Naive thymus-derived CD4-positive, alpha-beta T cell (primary cell): ENCODE measurements at places on chromosomes 6 and 20.

GRCh38 chr20:21517566-21518277, 3.9 kb upstream of the NKX2-2 start:
- no peaks in the 10 kb centered on the region for H3K36me3 ChIP-seq
- DNase-seq = no peak
- no peak overlapping the region for H3K27ac ChIP-seq
- no peak overlapping the region for H3K4me3 ChIP-seq
- H3K4me1 ChIP-seq = peaks cover 27% of the 10 kb centered on the region

DNA sequence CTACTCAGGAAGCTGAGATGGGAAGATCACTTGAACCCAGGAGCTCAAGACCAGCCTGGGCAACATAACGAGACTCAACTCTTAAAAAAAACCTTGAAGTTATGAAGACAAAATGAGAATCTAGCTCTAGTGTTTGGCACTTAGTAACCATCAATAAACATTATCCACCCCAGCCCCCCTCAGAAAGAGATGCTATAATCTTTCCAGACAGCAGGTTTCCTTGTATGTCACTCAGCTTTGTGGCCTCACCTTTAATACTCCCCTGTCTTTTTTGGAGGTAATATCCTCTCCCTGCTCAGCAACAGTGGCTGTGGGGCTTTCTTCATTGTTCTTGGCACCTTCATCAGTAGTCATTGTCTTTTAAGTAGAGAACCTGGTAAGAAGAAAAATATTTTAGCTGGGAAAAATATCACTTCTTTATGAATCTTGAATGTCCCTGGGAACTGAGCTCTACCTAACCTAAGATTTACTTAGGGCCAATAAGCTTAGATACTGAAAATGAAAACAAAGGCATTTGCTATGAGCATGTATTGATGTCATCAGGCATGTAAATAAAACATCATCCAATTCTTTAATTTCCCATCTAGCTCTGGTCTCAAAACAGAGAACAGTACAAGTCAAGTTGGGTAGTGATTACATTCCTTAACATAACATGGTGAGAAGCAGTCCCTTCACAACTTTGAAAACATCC, 46.1 kb downstream of the FKBP5 start:
- no peak overlapping the region for H3K4me3 ChIP-seq
- H3K27me3 ChIP-seq = no peaks in the 10 kb centered on the region
- DNase-seq = peak; percentile 45
- peaks cover 5% of the 10 kb centered on the region for H3K36me3 ChIP-seq
- H3K27ac ChIP-seq = peak overlapping the region; percentile 32

DNA sequence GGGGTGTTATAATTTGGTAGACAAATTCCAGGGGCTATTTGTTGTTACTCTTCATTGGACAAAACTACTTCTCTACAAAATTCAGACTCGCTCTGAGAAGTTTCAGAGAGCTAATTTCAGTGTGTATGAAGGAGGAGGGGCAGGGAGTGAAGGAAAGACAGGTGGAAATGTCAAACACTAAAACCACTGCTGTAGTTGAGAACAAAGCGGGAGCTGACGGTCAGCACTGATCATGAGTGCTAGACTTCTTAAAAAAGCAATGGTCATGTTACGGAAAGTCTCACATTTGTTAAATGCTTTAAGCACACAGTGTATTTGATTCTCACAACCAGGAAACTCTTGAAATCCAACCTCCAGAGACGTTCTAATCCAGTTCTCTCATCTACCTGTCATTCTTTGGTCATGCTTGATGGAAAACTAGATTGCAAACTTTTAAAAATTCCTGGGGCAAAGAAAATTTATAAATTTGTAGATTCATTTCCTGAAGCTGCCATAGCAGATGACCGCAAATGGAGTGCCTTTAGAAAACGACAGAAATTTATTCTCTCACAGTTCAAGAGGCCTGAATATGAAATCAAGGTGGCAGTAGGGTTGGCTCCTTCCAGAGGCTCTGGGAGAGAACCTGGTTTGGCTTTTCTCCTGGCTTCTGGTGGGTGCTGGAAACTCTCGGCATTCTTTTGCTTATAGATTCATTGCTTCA, 100.7 kb upstream of the CARMIL1 start:
- H3K36me3 ChIP-seq = no peaks in the 10 kb centered on the region
- no peak overlapping the region for H3K27ac ChIP-seq
- no peaks in the 10 kb centered on the region for H3K4me1 ChIP-seq
- no peak for DNase-seq
- H3K4me3 ChIP-seq = no peak overlapping the region

DNA sequence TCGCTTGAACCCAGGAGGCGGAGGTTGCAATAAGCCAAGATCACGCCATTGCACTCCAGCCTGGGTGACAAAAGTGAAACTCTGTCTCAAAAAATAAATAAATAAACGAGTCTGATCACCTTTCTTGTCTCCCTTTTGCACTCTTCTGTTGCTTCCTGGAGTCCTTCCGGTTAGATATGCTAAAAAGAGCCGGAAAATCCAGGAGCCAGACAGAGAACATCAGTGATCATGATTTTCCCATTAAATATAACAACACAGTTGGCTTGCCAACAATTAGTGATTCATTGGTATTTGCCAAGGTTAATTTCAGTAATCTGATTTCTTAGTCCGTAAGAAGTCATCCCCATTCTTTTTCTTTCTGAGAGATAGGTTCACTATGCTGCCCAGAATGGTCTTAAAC, 3.7 kb upstream of the MCM3 start:
- H3K4me3 ChIP-seq = no peak overlapping the region
- no peak overlapping the region for H3K27ac ChIP-seq
- DNase-seq = no peak
- no peaks in the 10 kb centered on the region for H3K36me3 ChIP-seq
- H3K4me1 ChIP-seq = peaks cover 32% of the 10 kb centered on the region

DNA sequence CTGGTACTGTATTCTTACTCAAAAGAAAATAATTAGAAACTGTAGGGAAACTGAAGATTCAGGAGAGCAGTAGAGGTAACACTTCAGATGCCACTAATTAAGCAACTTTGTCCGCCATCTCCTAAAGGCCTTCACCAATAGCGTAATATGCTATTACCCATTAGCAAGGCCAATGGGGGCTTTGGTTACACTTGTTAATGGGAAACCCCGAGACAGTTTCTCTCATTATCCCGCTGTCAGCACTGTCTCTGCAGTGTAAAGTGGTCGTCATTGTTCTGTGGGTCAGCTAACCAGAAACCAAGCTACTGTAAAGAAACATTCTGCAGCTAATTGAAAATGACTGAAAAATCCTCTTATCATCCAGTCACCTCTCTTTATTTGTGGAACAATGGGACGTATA, 468.0 kb upstream of the POU3F2 start:
- DNase-seq = no peak
- no peak overlapping the region for H3K4me3 ChIP-seq
- no peaks in the 10 kb centered on the region for H3K36me3 ChIP-seq
- no peaks in the 10 kb centered on the region for H3K4me1 ChIP-seq

DNA sequence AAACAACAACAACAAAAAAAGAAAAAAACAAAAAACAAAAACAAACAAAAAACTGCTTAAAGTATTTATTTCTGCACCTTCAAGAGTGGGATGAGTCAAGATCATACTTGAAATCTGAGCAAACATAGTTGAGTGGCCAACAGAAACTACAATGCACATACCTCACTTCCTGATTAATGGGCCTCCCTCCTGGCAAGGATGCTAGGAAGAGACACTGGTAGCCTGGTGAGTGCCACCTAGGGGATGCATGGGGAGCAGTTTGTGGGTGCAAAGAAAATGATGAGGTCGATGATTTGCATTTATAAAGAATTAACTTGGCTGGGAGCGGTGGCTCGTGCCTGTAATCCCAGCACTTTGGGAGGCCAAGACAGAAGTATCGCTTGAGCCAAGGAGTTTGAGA, 808.1 kb downstream of the MAFB start:
- H3K36me3 ChIP-seq = no peaks in the 10 kb centered on the region
- no peak for DNase-seq
- no peaks in the 10 kb centered on the region for H3K4me1 ChIP-seq
- H3K27me3 ChIP-seq = no peaks in the 10 kb centered on the region
- H3K27ac ChIP-seq = no peak overlapping the region

GRCh38 chr6:1316489-1316971, 4.6 kb downstream of the FOXQ1 start:
- H3K36me3 ChIP-seq = no peaks in the 10 kb centered on the region
- peak overlapping the region; percentile 53 for H3K4me3 ChIP-seq
- no peak for DNase-seq
- H3K4me1 ChIP-seq = no peaks in the 10 kb centered on the region
- no peak overlapping the region for H3K27ac ChIP-seq

DNA sequence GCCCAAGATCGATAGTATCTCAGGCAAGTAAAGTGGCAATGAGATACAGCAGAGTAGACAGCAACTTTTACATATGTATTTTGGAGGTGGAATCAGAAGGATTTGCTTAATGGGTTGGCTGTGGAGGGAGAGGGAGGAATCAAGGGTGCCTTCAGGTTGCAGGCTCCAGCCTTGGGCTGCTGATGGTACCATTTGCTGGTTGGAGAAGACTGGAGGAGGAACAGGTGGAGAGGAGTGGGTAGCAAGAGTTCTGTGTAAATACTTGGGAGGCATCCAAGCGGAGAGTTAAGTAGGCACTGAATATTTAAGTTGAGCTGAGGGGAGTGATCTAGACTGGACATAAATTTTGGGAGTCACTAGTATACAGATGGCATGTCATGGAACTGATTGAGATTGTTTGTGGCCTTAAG, 5.2 kb downstream of the BICRAL start:
- H3K4me3 ChIP-seq = no peak overlapping the region
- H3K4me1 ChIP-seq = peaks cover 41% of the 10 kb centered on the region
- DNase-seq = no peak
- H3K27ac ChIP-seq = peak overlapping the region; percentile 100
- H3K36me3 ChIP-seq = peaks cover 14% of the 10 kb centered on the region

DNA sequence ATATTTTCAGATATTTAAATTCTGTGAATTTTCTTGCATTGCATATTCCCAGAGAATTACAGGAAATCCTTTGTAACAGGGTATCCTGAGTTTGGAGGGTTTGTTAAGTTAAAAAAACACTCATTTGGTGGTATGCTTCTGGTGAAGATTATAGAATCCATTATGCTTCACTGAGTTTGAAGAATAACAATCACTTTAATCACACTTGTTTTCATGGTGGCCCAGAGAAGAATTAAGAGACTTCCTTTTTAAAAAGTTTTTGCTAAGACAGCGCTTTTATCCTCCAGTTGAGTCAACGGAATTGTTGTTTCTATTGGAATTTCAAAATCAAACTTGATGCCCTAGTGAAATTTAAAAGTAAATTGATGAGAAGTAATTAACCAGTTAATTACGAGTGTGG, 17.4 kb downstream of the PLEKHG1 start:
- H3K36me3 ChIP-seq = no peaks in the 10 kb centered on the region
- H3K27ac ChIP-seq = no peak overlapping the region
- no peak overlapping the region for H3K4me3 ChIP-seq
- H3K27me3 ChIP-seq = no peaks in the 10 kb centered on the region
- DNase-seq = no peak
